ENCODE measurements at places on chromosomes 11 and 22.

DNA sequence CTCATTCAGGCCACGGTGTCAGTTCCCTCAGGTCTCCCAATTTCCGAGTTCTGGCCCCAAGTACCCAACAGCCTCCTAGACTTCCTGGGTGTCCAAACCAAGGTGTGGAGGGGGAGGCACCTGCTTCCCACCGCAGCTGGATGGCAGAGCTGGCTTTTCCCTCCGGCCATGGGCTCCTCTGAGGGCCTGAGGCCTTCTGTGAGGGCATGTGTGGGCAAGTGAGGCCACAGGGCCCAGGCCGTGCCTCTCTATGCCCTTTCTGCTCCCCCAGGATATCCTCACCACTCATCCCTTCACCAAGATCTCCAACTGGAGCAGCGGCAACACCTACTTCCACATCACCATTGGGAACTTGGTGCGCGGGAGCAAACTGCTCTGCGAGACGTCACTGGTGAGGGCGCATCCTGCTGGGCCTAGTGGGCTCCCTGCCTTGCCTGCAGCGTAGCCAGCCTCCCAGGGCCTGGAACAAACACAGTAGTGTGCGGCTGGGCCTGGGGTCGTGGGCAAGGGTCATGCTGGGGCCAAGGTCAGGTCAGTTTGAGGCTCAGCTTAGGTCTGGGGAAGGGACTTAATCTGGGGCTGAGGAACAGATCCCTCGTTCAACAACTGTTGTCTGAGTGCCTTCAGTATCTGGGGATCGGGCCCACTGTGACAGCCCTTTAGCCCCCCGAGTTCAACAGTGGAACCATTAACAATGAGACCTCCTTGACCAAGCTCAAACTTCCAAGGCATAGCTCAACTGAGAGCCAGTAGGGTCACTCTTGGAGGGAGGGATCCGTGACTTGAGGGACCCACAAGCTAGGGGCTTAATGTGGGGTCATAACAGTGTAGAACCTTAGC, 85.8 kb downstream of the MYO7A start:
- no peak for DNase-seq

DNA sequence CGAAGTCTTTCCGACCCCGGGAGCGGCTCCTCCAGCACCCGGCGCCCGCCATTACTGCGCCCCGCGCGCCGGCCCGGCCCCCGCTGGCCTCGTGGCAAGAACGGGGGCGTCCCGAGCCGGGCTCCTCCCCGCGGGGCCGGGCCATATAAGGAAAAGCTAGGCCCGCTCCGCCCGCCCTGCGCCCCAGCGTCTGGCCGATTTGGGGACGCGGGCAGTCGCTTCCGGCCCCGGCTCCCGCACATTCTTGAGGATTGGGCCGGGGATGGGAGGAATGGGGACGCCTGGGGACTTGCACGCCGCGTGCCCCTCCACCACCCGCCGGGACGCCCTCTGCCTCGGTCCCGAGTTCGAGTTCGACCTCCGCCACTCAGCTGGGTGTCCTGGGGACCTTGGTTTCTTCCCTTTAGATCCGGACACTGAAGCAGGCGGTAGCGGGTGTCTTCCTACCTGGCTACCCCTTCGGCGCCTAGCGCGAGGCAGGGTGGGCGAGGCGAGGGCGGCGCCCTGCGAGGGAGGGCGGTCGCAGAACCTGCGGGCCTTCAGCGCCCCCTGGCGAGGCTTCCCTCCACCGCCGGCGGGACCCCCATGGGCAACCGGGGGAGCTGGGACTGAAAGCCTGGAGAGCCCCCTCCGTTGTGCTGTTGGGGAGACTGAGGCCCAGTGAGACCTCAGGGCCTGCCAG, 3.8 kb downstream of the SMTN start:
- DNase-seq, result peak; percentile 89

GRCh38 chr11:3964056-3964455, 108.6 kb downstream of the STIM1 start:
- no peak for DNase-seq

- no peak for DNase-seq
Observed at GRCh38 chr11:113504071-113504470, 28.9 kb upstream of the DRD2 start.

DNA sequence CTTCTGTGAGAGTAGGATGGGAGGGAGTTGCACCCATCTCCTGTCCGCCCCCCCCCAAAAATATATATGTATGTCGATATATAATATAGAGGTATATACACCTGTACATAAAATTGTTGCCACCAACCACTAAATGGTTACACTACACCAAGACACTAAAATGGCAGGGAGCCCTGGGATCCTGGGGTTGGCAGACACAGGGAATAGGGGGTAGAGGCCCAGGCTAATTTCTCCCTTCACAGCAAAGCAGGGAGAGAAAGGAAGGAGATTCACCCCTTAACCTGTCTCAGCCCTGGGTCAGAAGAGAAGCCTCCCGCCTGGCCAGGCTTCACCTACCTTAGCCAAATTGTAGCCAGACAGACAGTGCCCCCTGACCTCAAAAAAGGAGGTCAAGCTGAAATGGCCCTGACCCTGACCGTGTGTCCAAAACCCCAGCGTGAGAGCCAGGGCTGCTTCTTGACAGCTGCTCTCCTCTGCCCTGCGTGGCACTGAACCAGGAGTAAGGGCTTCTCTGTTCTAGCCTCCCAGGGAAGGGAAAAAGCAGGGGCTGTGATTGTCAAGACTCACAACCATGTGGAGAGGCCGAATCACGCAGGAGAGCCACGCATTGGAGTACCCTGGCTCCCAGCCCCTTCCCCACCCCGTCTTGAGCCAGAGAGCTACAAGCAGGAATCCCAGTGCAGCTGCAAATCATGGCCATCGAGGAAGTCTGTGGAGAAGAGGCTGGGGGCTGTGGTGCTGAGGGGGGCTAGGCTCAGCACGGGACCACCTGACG, 40.5 kb downstream of the SGSM3 start:
- no peak for DNase-seq

GRCh38 chr11:19089421-19089820, 27.5 kb upstream of the ZDHHC13 start:
- DNase-seq, result no peak

- DNase-seq, result no peak
Observed at GRCh38 chr22:43639228-43639948, 172.7 kb downstream of the EFCAB6 start.

- no peak for DNase-seq
Observed at GRCh38 chr22:49303781-49304461, 523.8 kb downstream of the BRD1 start.

GRCh38 chr11:58494101-58494500, 13.8 kb downstream of the OR5B21 start:
- no peak for DNase-seq

DNA sequence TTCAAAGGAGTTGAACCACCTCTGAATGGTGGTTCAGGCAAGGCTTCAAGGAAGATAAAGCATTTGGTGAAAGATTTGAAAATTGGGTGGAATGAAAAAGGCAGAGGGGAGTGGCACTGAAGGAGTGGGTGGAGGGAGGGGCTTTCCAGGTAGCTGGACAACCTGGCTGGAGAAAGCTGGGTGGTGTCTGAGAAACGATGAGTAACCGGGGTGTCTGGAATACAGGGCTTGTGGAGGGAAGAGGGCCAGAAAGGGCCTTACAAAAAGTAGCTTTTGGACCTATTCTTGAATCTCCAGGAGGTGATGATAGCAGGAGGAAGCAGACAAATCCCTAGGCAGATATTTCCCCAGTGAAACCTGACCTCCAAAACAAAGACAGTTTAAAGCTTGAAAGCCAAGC, 99.3 kb downstream of the RASSF10 start:
- no peak for DNase-seq

- DNase-seq, result no peak
Observed at GRCh38 chr11:35163209-35163608, 24.2 kb downstream of the CD44 start.

GRCh38 chr22:22565981-22566380, 6.9 kb upstream of the PRAME start:
- DNase-seq, result no peak

GRCh38 chr11:134916421-134917213, 504.6 kb upstream of the B3GAT1 start:
- no peak for DNase-seq

- DNase-seq, result peak; percentile 49
Observed at GRCh38 chr11:118791961-118792569, 1.1 kb upstream of the DDX6 start.

DNA sequence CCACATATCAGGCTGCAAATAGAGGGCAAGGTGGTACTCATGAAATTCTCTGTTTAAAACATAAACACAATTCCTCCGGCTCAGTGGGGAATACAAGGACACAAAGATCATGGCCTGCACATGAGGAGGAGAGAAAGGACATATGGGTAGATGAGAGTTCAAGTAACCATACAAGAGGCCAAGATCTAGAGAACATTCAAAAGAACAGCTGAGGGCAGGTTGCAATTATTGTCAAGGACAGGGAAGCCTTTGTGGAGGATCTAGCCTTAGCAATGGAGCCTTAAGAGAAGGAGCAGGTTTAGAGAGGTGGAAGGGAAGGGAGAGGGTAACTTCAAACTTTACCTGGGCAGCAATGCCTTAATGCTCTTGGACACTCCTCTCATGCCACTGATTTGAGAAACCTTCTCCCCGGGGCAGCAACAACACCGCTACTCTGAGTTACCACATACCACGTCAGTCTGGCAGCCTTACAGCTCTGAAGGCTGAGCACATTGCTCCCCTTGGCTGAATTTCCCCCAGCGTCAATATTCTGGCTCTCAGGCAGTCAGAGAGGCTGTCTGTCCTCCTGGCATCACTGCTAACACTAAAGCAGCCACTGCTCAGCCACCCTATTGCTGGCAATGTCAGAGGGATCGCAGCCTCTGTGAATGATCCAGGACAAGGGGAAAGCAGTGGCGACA, 55.5 kb downstream of the CLPB start:
- no peak for DNase-seq

DNA sequence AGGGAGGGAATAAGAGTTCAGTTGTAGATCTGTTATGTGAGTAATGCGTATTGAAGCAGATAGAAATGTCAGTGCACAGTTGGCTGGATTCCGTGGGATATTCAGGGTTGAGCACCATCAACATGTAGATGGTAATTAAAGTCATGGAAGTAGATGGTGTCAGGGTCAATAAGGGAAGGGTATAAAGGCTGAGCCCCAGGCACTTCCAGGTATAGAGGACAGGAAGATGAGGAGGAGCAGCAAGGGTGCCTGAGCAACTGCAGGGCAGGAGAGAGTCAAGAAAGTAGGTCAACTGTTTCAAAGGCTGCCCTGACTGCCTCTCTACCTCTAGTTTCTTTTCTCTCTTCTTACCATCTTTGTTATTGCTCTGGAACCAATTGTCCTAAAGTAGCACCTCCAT, 85.9 kb downstream of the MICAL2 start:
- peak; percentile 40 for DNase-seq

DNA sequence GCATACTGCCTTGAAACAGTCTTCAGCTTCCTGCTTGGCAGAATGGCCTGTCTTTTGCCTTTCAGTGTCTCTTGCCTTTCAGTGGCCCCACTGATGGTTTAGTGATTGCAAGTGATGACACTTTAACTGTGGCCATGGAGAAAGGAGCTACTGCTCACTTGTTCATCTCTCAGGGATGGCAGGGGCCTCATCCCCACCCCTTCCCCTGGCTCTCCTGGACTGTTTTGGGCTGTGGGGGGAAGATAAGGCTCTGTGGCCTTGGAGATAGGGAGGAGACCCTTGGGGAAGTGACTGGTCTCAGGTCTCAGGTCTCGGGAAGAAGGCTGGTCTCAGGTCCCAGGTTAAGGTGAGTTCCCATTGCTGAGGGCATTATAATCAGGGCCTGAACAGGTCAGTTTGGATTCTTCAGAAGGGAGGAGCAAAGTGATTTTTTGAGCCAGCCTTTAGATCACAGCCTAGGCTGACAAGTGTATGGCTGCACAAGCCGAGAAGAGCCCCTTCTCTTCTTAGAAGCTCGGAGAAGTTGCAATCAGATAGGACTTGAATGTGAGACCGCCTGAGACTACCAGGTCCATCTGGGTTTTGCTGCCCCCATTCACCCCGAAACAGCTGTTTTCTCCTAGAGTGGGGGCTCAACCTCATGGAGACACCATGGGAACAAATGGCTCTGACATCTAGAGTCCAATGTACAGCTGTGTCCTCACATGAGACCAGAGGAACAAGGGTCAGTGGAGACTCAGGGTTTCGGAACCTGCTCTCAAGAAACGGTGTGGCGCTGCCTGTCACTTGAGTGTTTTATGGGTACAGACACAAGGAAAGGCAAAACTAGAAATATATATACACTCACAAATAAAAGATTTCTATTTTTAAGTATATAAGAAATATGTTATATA, 15.9 kb upstream of the P2RY2 start:
- DNase-seq, result no peak

DNA sequence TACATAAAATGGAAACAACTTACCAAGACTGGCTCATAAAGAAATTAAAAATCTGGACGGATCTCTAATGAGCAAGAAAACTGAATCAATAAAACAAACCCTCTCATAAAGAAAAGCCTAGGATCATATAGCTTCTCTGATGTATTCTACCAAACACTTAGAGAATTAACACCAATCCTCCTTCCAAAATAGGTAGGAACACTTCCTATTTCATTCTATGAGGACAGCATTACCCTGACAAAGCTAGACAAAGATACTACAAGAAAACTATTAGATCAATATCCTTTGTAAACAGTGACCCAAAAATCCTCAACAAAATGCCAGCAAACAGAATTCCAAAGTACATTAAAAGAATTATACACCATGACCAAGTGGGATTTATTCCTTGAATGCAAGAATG, 52.9 kb upstream of the CLTCL1 start:
- no peak for DNase-seq

DNA sequence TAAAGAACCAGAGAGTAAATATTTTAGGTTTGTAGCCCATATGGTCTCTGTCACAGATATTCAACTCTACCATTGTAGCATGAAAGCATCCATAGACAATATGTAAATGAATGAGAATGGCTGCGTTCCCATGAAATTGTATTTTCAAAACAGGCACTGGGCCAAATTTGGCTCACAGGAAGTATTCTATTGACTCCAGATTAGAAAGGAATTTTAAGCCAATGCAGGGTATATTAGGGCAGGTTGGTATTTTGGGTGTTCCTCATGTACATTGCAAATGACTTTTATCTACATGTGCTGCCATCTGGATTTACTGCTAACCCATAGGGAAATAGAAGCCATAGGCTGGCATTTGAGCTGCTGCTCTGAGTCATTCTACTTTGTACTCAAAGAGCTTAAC, 35.1 kb upstream of the PDGFD start:
- no peak for DNase-seq

DNA sequence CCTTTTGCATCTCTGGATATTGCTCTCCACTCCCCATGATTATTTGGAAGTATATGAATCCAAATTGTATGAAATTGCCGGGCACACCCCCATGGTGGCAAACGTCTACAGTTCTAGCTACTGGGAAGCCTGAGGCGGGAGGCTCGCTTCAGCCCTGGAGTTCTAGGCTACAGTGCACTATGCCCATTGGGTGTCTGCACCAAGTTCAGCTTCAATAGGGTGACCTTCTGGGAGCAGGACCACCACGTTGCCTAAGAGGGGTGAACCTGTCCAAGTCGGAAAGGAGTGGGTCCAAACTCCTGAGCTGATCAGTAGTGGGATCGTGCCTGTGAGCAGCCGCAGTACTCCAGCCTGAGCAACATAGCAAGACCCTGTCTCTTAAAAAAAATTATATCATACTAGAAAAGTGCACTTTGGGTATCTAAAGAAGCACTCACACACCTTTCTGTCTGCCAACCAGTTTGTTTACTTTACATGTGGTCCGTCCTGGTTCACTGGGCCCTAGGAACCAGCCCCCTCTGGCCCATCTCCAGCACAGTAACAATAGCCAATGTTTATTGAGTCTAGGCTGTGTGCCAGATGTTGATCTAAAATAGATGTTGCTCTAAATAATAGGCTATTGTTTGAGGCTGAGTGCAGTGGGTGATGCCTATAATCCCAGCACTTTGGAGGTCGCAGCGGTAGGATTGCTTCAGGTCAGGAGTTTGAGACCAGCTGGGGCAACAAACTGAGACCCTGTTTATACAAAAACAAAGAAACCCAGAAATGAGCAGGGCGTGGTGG, 16.4 kb upstream of the KAT5 start:
- no peak for DNase-seq

All from CD4-positive, alpha-beta T cell treated with Interleukin-6 for 4 hours (primary cell).